ENCODE measurements at places on chromosomes 11 and 22.

GRCh38 chr11:126354631-126355323 lies 709 bp upstream of the ST3GAL4 start:
- DNase-seq = no peak

DNA sequence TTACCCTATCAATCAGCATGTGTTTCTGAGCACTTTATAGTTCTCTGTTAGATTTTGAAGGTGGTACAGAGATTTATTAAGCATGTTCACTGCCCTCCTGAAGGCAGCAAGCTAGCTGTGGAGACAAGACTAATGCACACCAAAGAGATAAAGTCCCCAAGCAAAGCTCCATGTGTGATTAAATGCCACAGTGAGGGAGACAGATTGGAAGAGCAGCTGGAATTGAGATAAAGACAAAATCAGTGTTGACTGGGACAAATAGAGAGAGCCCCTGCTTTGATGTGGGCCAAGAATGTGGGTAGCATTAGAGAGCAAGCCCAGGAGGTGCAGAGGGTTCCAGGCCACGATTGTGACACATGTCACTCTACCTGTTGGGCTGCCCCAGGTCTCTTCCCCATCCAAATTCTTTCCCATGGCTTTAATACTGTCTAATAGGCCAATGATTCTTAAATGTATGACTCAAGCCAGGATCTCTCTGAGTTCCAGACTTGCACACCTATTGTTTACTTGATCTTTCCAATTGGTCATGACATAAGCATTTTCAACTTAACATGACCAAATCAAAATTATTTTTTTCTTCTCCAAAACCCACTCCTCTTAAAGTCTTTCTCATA lies 60.1 kb upstream of the ZC3H12C start:
- DNase-seq = no peak

DNA sequence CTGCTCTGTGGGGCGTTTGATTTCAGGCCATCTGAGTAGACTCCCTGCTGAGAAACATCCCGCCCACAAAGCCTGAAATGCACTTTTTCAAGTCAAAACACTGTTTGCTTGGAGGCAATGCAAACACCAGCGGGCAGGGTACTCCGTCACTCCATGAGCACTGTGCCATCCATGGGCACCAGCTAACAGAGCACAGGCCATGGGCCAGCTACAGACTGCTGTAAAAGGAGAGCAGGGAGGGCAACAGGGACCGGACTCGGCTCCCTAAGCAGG lies 16.6 kb upstream of the EFCAB6 start:
- no peak for DNase-seq

DNA sequence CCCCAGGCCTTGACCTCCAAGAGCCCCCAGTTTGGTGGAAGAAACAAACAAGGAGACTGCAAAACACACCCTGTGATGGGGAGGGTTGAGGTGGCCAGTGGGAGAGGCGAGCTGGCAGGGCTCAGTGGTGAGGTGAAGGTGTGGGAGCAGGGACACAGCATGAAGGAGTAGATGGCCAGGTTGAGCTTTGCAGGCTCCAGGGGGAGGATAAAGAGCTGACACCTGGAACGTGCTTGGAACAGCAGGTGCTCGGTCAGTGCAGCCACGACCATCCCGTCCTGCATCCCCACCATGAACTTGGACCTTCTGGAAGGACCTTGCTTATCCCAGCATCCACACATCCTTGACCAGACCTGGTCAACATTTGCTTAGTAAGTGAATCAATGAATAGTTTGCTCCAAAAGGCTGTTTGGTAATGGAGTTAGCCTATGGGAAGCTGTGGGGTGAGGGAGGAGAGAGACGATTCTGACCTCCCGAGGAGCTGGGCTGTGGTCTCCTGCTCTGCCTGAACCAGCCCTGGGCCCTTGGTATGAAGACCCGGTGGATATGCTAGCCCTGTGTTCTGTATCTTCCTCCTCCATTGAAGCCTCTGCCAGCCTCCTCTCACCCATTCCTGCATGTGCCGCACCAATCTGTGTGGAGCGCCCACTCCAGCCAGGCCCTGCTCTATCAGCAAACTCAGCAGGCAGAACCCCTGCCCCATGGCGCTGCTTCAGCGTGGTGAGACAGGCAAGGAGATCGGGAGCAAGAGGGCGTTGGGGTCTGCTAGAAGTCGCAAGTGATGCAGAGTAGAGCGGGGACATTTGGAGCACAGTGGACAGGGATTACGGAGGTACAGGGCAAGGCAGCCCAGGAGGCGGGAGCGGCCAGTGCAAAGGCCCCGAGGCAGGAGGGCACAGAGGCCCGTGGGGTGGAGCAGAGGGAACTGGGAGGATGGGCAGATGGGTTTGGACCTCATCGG lies 9.9 kb downstream of the LINC01488 start:
- DNase-seq = no peak

DNA sequence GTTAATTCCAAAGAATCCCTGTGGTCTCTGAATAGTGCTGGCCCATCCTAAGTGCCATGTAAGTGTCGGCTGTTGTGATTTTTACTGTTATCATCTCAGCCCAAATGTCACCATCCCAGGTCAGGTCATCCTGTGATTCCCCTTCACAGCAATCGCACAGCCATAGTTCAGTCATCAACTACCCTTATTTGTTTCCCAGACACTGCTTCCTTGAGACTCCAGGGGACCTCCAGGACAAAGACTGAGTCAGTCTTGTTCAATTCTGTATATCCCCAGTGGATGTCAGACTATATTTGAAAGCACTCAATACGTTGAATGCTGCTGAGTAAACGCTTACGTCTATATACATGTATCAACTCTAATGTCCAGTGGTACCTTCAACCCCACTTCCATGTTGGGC lies 113.7 kb upstream of the TIMP3 start:
- DNase-seq = no peak

- DNase-seq = no peak
Measured at GRCh38 chr11:121667836-121668235, 215.1 kb upstream of the SORL1-AS1 start.

- DNase-seq = no peak
Measured at GRCh38 chr11:91158297-91158696, 935.4 kb upstream of the CHORDC1 start.

DNA sequence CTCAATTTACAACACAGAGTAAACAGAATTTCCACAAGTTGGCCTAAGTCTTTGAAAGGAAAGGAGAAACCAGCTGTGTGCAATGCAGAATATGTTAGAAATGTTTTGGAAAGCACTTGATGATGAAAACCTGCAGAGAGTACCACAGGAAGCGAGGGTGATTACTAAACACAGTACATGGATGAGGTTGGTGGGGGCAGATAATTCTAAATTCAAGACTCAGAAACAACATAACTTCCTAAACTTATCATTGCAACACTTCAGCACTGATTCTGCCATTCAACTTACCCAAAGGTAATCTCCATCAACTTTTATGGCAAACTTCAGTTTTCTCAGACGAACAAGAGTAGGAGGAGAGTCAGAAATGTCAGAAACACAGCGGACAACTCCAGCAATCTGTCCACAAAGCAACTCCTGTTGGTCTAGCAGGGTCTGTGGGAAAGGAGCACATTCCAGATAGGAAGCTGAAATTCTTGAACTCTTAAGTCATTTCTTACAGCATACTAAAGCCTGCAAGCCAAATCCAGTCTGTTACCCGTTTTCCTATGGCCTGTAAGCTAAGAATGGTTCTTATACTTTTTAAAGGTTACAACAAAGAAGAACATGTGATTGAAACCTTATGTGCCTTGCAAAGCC lies 6.8 kb downstream of the HPS4 start:
- peak; percentile 84 for DNase-seq

- DNase-seq = peak; percentile 98
Measured at GRCh38 chr11:68889948-68890446, 13.6 kb downstream of the MRPL21 start.

GRCh38 chr11:76194872-76195668 lies 11.2 kb downstream of the WNT11 start:
- DNase-seq = no peak

DNA sequence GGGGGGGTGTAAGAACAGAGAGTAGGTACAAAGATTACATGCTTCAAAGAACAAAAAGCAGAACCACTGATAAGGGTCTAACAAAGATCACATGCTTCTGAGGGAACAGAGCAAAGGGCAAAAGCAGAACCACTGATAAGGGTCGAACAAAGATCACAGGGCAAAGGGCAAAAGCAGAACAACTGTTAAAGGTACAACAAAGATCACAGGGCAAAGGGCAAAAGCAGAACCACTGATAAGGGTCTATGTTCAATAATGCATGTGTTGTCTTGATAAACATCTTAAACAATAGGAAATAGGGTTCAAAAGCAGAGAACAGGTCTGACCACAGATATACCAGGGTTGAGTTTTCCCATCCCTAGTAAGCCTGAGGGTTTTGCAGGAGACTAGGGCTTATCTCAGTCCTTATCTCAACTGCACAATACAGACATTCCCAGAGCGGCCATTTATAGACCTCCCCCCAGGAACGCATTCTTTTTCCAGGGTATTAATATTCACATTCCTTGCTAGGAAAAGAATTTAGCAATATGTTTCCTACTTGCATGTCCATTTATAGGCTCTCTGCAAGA lies 81.9 kb upstream of the PGR start:
- DNase-seq = no peak

GRCh38 chr11:63520606-63521170 lies 14.8 kb downstream of the LGALS12 start:
- no peak for DNase-seq

- no peak for DNase-seq
Measured at GRCh38 chr22:45314054-45314721, 4.5 kb downstream of the FAM118A start.
